ENCODE measurements at places on chromosomes 2 and 18.

GRCh38 chr18:22314001-22314400 is 103.7 kb downstream of the CTAGE1 start:
- DNase-seq: no peak

- DNase-seq: no peak
Measured at GRCh38 chr2:38149531-38149930, 73.6 kb upstream of the CYP1B1 start.

- DNase-seq: no peak
Measured at GRCh38 chr2:222360146-222360545, 61.3 kb upstream of the PAX3 start.

DNA sequence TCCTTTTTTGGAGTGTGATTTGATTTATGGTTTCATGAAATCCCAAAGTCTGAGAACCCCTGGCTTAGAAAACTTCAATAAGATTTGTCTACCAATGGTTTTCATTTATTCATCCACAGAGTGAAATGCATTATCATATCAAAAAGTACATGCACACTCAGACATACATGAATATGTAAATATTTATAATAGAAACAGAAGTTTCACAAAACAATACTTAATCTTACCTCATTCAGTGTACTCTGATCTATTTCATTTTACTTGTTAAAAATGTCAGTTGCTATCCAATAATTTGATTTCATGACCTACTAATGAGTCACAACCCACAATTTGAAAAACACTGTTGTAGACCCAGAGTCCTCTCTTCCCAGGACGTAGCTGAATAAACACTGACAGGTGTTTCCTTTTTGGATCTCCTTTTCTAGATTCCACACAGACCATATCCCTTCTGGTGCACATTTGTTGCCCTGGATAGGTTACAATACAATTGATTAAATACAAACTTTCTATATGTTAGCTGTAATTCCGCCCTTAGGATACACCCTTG is 10.4 kb upstream of the CAVIN2 start:
- no peak for DNase-seq

DNA sequence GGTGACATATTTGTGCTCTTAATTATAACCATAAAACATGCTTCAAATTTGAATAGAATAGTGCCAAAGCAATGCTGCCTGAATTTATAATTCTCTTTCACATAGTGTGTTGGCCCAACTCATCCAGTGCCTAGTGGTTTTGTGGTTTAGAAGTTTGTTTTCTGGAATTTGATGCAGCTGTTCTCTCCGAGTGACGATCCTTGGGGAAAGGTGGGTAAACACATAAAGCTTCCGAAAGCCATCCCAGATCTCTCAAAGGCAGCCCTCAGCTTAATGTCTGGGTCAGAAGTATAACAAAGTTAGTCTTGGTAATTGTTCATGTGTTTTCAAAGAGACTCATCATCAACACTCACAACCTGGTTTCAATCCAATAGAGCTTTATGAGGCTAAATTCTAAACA is 235.6 kb upstream of the CDH2 start:
- DNase-seq: no peak

Data from T follicular helper cell (primary cell).